ENCODE measurements at places on chromosomes 7 and 10.

GRCh38 chr10:85124603-85125051, 796.2 kb downstream of the CCSER2 start:
- DNase-seq = no peak

DNA sequence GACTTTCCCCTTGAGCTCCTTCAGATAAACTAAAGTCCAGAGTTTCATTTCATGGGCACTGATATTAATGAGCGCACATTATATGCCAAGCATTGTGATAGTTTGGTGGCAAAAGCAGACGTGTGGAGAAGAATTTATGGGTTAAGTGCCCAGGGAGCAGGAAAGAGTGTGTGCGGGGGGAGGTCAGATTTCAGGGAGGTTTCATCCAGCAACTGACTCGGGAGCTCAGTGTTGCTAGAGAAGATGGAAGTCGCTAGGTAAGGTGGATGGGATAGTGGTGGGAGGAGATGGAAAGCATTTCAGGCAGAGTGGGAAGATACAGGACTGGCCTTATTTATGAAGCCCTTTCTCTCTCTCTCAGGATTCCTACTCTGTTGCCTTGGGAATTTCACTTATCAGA, 223.0 kb downstream of the SNX10 start:
- DNase-seq = no peak

DNA sequence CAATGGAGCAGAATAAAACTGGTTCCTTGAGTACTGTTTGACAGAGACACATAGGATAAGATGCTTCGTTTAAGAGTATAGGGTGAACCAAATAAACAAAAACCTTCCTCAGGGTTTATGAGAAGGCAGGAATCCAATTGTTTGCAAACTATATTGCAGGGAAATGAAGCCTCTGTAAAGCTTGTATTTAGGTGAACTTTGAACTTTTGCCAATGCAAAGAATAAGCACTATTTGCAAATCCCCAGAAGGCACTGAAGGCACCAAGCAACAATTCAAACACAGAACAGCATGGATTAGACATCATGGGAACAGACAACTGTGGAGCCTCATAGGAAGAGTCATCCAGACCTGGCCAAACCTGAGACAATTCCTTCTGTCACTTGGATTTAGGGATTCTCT, 47.1 kb upstream of the WASL start:
- DNase-seq = no peak

- no peak for DNase-seq
Observed at GRCh38 chr7:156857757-156858156, 35.2 kb downstream of the LMBR1 start.

DNA sequence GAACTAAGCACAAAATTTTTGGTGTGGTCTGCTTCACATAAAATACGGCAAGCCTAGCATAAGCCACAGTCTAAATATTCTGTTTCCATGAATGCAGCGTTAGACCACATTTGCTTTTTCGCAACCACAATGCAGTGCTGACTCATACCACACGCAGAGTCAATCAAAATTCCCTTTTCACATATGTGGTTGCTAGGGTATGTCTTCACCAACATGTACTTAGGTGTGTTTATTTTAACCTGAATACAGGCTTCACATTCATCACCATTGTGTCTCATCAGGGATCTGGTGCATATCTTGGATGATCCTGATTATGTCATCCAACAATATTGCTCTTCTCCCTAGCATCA, 90.8 kb downstream of the CHN2 start:
- DNase-seq = peak; percentile 43

GRCh38 chr7:135459951-135460567, 49.8 kb downstream of the CNOT4 start:
- no peak for DNase-seq

GRCh38 chr7:147023440-147023839, 906.8 kb downstream of the CNTNAP2 start:
- no peak for DNase-seq

DNA sequence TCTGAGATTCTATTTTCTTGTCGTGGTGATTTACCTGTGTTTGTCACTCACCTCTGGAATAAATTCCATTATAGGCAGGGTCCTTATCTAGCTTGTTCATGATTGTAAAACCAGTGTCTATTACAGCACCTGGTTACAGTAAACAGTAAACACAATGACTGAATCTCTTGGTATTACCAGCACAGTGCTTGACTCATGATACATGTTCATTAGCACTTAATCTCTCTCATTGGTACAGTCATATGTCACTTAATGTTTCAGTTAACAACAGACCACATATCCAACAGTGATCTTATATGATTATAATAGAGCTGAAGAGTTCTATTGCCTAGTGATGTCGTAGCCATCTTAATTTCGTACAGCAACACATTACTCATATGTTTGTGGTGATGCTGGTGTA, 1.6 kb upstream of the TASOR2 start:
- no peak for DNase-seq

- DNase-seq = peak; percentile 45
Observed at GRCh38 chr10:79242620-79243152, 104.6 kb upstream of the PPIF start.

- no peak for DNase-seq
Observed at GRCh38 chr7:84546403-84546802, 351.8 kb upstream of the SEMA3A start.

GRCh38 chr7:159102681-159103381, 41.8 kb downstream of the VIPR2 start:
- no peak for DNase-seq

- no peak for DNase-seq
Observed at GRCh38 chr7:17195576-17195975, 102.9 kb upstream of the AHR start.

Measured in CD4-positive, alpha-beta T cell treated with Interleukin-12 subunit alpha and Interleukin-12 subunit beta, for 1 hour (primary cell).